GOT3 (cell line): ENCODE measurements at places on chromosomes 1 and 21.

GRCh38 chr1:181135815-181136737 lies 47.6 kb downstream of the IER5 start:
- DNase-seq = no peak

DNA sequence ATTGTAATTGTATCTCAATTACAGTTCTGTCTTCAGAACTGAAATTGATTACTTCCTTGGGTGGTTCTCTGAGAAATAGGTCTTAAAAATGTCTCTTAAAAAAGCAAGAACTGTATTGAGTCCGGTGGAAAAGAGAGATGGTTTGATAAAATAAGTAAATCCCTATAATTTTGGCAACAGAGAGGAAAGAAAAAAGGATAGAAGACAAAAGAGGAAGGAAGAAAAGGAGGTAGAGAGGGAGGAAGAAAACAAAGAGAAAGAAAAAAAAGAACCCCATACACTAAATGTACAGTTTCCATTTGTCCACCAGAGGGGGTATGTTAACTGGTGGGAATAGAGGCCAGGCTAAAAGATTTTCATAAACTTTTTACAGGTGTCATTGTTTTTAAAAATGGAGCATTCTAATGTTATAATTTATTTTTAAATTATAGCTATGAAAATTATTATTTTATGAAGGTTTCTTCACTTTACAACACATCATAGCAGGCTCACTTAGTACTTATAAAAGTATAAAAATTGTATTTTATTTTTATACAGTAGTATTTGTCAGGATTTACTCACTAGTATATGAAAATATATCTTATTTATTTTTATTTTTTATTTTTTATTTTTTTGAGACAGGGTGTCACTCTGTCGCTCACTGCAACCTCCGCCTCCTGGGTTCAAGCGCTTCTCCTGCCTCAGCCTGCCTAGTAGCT lies 2.1 kb upstream of the UBE2T start:
- no peak for DNase-seq

DNA sequence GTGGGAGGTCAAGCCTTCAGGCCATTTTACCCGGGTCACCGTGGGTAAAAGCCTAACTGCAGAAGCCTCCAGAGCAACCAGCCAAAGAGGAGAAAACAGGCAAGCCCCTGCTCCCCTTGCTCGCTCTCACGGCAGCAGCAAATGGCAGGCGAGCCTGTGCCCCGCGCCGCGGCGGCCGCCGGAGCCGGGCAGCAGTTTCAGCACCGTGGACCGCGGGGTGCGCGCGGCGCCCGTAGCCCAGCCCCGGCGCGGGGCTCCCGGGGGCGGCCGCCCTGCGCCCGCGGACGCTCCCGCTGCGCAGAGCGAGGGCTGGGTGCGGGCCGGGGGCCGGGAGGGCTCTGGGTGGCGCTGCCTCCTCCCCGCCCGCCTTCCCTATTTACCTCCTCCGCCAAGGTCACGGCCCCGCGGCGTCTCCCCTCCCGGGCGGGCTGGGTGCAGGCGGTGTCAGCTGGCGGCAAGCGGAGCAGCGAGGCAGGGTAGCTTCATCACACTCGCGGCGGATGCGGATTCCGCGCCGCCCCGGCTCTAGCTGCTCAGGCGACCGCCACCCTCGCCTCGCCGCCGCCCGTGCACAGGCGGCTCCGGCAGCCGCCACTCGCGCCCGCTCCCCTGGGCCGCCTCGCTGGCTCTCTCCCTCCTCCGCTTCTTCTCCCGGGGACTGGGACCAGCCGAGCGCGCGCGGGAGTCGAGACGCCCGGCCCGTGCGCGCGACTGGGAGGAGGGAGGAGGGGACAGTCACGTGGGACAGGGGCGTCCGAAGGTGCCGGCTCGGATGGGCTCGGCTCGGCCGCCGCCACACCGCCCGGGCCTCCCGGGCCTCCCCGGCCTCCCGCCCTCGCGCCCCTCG lies at the start of gene RGS7:
TSS of gene RGS7 (minus strand) at position 687 of the 847 bp plus-strand sequence.
- peak; percentile 77 for DNase-seq

GRCh38 chr21:29005696-29006095 lies 13.0 kb upstream of the LTN1 start:
- no peak for DNase-seq

- no peak for DNase-seq
These were observed 9.2 kb downstream of the THBS3 start for GRCh38 chr1:155198547-155198906.

- no peak for DNase-seq
These were observed 152.9 kb downstream of the ZBTB18 start for GRCh38 chr1:244204004-244204403.

GRCh38 chr1:221740993-221741702 lies 741 bp downstream of the DUSP10 start:
- DNase-seq = no peak

GRCh38 chr1:84480650-84481049 lies 1.6 kb downstream of the RPF1 start:
- no peak for DNase-seq

GRCh38 chr21:43608225-43608624 lies 51.1 kb downstream of the HSF2BP start:
- DNase-seq = no peak

DNA sequence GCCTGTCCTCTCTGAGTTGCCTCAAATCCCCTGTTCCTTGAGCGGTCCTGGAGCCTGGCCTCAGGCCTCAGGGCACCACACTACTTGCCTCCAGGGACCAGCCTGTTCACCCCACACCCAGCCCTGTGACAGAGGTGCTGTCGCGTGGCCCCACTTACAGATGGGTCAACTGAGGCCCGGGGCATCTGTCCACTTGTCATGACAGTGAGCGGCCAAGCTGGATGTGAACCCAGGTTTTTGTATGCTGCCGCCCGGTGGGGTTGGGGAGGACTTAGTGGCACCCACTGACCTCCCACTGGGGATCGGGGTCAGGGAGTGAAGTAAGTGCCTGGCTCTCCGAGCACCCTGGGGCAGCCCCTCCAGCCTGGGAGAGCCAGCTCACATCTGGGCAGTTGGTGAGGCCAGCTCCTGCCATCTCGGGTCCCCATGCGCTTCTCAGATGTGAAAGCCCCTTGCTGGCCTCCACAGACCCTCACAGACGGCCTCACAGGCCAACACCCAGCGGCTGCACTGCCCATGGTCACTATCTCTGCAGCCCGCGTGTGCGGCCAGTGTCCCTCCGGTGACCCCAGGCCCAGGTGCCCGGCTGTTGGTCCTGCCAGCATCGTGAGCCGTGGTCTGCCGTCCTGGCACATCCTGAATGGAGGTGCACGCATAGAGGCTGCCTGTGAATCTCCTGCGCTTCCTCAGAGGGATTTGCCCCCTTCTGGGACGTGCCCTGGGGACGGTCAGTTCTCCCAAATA lies 9.3 kb upstream of the FAAP20 start:
- no peak for DNase-seq

DNA sequence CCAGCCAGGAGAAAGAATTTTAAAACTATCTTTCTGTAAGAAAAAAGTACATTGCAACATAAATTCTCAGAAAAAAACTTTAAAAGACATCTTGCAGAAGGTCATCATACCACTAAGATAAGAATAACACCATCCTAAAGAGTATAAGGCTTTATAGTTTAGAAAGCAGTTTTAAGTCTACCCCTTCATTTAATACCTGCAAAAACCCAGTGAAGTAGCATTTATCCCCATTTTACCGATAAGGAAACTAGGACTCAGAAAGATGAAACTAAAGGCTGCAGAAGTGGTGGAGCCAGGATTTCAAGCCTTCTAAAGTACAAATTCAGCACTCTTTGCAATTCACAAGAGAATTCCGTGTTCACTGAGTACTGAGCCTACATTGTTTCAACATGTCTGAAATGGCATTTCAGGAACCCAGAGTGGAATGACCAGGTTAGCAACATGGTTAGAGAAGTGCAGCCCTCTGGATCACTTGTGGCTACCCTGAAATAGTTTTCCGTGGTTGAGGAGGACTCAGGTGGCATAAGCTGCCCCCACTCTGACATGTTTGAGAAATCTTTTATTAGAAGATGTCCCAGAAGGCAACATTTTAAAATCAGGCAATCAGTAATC lies 6.7 kb downstream of the MYCL start:
- DNase-seq = no peak

DNA sequence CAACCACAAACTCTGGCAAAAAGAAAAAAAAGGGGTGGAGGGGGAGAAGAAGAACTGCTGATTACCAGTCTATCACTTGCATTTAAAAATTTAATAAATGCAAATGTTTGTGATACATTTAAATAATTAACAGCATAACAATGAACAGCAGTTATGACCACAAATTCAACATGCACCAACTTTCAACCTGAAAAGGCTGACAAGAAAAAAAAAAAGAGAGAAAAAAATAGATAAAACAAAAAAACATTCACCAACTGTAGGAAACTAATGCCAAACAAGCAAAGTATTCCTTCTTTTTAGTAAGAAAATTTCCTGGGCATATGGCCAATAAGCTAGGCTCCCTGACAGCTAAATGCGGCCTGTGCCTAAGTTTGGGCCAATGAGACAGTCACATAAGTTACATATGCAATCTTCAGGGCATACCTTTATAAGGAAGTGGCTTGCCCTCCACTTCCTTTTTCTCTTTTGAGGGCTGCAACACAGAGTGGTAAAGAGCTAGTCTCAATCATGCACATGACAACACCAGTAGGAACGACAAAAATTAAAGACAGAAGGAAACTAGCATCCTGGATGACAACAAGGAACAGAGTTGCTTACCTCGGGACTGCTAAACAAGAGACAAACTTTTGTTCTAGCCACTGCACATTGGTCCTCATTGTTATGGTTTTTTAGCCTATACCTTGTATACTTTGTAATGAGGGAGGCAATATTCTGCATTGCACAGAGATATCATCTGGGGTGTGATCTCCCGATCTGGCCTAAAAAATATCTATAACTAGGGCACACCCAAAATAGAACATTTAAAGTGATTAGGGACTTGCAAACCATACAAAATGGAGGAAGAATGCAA lies 24.2 kb upstream of the PHTF1 start:
- no peak for DNase-seq

DNA sequence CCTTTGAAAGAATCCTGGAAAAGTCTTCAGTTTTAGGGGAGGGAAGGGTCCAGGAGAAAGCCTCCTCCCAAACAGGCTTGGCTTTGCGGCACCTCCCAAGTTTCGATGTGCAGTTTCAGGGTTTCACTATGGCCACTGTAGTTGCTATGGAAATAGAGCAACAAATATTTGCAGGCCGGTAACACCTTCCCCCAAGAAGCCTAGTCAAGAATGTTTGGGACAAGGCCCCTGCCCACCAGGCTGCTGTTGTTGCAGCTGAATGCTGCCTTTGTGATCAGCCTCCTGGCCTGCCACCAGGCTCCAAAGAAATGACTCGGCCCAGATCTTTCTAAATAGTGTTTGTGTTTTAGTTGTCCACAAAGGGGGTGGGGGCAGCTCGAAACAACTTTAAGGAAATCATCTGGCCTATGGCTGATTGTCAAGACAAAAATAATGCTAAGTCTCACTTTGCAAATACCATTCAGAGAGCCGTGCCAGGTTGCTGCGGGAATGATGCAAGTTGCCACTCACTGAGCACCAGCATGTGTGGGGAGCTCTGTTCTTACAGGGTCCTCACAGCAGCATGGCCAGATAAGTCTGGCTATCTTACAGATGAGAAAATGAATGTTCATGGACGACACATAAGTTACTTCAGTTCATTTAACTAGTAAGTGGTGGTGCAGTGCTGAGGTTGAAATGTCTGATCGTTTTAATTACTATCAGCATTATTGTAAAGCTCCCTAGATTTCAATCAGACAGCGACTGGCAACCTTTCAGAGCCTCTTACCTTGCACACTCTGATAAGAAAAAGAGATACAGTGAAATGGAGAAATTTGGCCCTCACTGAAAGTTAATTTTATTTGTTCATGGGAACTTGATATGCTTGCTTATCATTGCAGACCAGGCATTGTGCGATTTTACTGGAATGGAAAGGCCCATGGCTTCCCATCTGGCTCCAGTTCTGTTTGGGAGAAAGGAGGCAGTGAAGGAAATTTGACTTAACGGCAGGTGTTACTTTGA lies 91.2 kb upstream of the JUN start:
- peak; percentile 14 for DNase-seq

DNA sequence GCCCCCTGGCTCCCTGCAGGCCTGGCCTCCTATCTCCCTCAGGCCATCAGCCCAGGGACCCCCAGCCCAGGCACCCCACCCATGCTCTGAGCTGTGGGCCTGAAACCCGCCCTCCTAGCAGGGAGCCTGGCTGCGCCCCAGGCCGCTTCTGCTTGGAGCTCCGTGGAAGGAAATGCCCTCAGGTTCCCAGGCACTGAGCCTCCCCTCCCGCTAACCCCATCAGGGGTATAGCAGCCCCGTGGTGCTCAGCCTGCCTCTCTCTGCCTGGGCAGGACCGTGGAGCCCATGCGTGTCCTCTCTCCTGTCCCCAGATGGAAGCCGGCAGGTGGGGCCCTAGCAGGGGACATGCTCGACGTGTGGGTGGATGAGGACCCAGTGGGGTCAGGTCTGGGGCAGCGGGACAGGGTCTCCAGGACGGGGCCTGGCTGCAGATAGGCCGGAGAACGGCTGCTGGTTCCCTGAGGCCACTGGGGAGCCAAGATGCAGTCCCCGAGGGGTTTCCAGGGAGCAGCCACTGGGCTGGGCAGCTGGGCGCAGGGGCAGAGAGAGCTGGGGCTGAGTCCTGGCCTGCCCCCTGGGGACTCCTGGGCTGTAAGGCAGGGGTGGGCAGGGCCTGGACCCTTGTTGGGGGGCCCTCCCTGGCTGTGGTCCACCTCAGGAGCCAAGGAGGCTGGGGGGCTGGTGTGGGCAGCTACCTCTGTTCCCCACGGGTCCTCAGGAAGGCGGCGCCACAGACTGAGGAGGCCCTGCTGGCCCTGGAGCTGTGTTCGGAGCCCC lies 75.5 kb downstream of the MORN1 start:
- no peak for DNase-seq

- no peak for DNase-seq
These were observed 19.9 kb downstream of the RPL5 start for GRCh38 chr1:92851729-92852128.

GRCh38 chr1:86704972-86705664 lies 742 bp downstream of the SH3GLB1 start:
- peak; percentile 26 for DNase-seq

GRCh38 chr1:38178216-38178615 lies 131.6 kb upstream of the POU3F1 start:
- DNase-seq = no peak

DNA sequence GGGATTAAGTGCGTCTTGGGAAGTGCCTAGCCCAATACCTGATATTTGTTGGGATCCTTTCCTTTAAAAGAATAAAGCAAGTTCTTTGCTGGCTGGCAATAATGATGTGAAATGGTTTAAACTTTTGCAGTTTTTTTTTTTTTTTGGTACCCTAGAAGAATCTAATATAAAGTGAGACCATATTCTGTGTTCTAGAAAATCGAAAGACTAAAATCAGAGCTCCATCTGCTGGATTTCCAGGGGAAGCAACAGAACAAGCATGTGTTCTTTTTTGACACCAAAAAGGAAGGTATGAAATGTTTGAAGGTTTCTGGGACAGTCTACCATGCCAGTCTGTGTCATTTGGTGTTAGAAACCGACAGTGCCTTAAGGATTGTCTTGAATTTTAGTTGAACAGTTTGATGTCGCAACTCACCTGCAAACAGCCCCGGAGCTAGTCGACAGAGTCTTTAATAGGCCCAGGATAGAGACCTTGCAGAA lies 6.4 kb downstream of the UTP11 start:
- no peak for DNase-seq
